ENCODE measurements at places on chromosomes 12 and 14.

DNA sequence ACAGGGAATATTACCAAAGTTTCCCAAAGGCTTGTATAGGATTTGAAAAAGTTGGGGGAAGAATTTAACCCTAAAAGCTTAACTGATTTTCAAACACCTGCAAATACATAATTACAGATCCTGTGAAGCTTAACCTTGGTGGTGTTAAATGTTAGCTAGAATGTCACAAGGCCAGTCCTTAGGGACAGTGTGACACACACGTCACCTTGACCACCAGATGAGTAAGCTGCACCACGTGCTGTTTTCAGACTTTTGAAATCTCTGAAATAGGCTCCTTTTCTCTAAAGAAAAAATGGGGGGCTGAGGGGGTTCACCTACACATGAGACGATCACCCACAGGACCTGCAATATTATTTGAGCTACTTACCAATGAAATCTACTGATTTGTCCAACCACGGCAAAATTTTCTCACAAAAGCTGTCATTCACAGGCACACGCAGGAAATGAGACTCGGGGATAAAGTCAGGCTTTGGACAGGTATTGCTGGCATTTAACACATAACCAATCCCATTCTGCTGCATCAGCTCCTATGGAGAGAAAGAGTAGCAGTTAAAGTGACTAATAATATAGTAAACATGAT lies 75.9 kb downstream of the DUSP16 start:
- no peak for DNase-seq

DNA sequence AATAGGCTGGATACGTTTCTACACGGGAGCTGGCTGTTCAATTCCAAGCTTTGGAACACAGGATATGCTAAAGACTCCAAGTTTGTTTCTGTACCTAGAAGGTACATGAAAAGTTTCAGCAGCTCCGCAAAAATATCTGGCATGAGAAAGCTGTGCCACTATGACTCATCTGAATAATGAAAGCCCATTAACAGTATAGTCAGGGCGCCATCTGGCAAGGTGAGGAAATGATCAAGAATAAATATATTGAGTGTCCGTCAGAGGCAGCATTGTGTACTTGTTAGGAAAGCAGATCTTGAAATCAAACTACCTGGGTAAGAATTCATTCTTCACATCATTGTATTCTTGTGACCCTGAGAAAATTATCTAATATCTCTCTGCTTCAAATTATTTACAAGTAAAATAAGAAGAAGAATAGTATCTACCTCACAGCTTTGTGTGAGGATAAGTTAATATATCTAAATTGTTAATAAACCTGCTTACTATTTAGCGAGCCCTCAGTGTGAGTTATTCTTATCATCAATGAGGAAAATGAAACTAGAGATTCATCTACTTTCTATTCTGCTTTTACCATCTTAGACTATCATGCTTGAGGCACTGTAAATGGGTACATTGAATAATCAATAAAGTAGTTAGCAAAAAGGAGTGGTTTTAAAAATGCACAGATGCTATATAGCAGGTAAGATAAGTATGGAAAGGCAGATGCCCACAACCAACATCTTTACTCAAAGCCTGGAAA lies 53.5 kb downstream of the FSCB start:
- DNase-seq, result no peak

- DNase-seq, result no peak
These were observed 105.8 kb downstream of the TGFB3 start for GRCh38 chr14:75875958-75876357.

DNA sequence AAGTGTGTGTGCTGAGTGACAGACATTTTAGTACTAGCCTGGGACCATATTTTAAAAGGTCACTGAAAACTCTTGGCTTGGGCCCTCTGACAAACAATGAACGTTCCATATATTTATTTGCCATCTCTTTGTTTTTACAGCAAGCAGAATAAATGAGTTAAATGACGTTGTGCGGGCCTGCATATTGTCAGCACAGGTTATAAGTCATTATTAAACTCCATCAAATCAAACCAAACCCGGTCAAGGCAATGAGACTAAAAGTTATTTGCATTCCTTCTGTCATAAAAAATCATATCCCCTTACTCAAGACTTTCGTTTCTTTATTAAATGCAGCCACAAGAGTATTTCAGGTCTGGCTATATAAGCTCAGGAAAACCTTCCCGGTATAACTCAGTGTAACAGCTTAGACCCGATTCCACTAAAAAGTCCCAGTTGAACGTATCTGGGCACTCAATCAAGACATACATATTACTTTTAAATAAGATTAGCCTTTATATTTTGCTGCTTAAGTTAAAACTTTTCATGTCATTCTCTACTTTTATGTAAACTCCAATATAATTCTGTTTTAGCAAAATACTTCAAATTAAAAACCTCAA lies 84.9 kb downstream of the DICER1 start:
- no peak for DNase-seq

DNA sequence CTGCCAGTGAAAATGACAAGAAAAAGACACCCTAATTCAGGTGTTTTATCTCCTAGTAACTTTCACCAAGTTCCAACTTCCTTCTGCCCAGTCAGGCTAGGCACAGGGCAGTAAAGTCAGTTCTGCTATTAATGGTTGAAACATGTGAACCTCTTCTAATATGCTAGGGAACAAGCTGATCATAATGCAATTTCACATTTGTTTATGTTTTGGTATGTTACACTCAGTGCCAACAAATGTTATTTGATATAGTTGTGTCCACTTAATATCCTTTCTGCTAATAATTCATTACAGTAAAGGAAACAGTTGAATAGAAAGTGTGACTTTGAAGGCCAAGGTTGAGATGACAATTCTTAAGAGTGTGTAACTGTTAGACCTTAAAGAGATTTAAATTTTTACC lies 17.2 kb downstream of the NT5DC3 start:
- no peak for DNase-seq

DNA sequence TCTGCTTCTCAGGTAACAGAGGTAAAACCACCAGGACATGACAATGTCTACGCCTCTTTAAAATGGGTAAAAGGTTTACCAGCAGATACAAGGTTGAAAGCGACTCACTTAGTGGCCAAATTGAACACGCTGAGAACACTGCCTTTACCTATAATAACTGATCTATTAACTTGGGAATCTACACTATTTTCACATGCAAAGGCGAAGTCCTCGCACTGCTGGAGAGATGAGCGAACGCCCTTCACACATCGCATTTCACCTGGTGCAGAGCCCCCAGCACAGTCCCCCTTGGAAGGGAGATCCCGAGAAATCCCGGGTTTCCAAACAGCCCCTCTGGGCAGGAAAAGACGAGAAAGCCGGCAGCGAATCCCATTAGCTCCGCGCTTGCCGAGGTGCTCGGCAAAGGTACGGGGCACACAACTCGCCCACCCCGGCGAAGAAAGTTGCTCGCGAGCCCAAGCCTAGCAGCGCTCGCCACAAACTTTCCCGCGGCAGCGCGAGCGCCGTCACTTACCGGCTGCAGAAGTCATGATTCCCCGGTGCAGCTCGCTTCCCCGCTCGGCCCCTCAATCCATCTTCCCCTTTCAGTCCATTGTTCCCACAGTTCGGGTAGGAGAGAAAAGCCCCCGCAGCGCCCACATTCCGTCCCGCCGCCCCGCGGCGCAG lies 423 bp downstream of the FGD6 start:
- no peak for DNase-seq

DNA sequence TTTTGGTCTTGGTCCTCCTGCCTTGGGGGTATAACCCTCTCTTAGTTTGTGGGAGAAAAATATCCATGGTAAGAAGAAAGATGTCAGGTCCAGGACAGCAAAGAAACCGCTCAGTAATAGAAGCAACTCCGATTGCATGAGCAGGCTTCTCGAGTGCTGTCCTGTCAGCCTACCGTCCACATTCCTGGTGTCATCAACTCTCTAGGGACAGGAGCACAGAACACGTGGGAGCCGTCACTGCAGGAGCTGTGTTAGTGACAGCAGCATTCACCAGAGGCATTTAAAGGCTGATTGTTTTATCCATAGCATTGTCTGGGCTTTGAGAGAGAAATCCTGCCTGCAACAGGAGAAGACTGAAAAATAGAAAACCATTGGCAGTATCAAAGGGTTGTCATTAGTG lies 244.2 kb downstream of the CACNA1C start:
- DNase-seq, result no peak

GRCh38 chr12:12646483-12647072 lies 34.9 kb downstream of the CREBL2 start:
- no peak for DNase-seq

GRCh38 chr14:93047661-93048060 lies 68.1 kb downstream of the ITPK1 start:
- no peak for DNase-seq

- DNase-seq, result no peak
These were observed 45.0 kb downstream of the FAM186A start for GRCh38 chr12:50351120-50352043.

GRCh38 chr14:96039633-96040311 lies 610 bp downstream of the C14orf132 start:
- DNase-seq, result peak; percentile 50

DNA sequence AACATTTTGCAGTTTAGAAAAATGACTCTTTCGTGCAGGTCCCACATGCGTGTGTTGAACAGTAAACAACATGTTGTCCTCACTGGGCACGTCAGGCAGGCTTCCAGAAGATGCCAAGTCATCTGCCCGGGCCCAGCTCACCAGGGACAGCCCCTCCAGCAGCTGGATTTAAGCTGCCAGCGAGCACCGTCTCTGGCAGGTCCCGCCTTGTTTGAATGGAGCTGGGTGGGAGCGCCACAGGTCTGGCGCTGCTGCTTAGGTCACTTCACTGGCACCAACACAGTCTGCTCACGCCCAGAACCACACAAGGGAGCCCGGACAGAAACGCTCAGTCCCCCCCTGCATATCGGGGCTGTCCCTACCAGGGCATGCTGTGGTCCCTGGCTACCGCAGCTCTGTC lies 33.1 kb upstream of the MMP17 start:
- DNase-seq, result no peak

GRCh38 chr14:85190251-85190650 lies 339.7 kb upstream of the FLRT2 start:
- no peak for DNase-seq

DNA sequence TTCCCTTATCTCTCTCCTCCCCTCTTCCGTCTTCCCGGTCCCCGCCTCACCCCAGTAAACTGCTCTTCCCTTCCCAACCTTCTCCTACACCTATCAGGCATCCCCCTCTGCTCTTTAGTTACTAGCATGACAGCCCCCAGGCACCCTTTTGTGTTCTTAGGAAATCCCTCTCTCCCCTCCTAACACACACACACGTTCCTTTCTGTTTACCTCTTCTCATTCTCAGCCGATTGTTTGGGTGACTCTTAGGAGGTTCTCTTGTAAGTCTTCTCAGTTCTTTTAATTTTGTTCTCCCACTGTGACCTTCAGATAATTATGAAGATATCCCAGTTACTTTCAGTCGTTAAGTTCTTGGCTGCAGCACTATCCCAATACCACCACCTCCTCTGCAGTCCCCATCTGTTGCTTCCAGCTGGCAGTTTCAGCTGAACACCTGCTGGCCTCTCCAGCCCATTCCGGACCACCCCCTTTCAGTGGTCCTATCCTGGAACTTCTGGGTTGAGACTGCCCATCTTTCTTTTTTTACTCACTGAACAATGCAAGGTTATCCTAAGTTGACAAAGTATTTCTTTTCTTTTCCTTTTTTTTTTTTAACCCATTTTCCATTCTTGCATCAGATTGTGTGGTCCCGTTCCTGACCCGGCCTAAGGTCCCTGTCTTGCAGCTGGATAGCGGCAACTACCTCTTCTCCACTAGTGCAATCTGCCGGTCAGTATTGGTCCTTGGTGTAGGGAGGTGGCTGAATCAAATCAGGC lies 711 bp downstream of the MARS1 start:
- DNase-seq, result no peak

- peak; percentile 73 for DNase-seq
These were observed 31.5 kb downstream of the TMEM63C start for GRCh38 chr14:77212943-77213678.

DNA sequence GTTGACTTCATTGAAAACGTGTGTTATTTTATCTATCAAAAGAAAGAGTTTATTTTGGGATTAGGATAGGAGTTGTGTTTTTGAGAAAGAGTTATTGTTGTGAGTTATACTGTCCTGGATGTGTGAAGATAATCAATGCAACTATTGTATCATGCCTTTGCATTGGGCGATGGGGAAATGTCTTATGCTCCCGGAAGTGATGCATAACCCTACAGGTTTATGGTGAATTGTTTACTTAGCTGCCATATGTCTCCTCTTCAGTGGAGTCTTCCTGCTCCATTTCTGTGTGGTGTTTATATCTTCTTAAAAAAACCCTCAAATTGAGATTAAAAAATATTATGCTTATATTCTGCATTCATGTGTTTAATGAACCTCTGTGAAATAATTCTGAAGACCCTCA lies 6.5 kb downstream of the PDE3A start:
- DNase-seq, result no peak

- DNase-seq, result no peak
These were observed 13.5 kb upstream of the KRT73 start for GRCh38 chr12:52631676-52632459.

DNA sequence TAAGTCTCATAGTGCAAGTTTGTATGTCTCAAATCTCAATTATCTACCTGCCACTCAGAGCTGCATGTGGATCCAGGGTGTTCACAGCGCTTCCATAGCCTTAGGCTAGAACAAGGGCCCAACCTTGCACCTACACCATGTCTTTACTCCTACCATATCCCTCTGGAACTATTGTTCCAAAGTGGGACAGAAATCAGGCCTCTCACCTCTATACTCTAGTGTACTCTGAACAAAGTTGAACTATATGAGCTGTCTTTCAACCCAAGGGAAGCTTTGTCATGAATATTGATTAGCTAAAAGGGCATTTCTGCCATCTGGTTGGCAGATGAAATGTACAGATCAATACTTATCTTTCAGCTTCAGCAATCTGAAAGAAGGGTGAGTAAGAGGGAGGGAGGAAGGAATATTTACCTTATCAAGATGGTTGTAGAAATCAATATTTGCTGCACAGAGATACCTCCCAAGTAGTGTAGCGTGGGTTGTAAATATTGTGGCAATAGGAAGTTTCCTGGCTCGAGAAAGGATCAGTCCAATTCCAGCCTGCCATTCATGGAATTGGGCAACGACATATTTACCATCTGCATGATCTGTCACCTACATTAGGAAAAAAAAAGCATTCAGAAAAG lies 30.8 kb downstream of the GYS2 start:
- no peak for DNase-seq

DNA sequence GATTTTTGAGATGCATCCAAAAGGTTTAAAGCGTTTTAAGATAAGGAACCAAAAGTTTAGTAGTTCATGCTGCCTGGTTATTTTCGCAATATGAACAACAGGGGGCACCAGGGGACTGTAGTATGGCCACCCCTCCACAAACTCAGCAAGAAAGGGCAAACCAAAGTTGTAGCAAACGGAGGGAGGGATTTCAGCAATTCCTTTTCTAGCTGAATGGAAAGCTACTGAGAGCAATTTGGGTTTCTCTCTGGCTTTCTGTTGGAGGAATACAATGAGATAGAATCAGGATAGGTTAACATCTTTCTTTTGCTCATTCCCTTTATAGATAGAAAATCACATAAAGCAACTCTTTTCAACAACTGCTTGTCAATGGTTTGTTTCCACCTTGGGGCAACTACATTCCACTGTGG lies 62.5 kb downstream of the DRAM1 start:
- DNase-seq, result peak; percentile 59

GRCh38 chr12:6964605-6965025 lies 5.8 kb downstream of the PHB2 start:
- DNase-seq, result no peak
